Hypothalamus (tissue), 51 donors: ENCODE measurements at places on chromosomes 12 and 14.

- no peak for DNase-seq
Observed at GRCh38 chr14:54918427-54918826, 15.8 kb upstream of the GCH1 start.

DNA sequence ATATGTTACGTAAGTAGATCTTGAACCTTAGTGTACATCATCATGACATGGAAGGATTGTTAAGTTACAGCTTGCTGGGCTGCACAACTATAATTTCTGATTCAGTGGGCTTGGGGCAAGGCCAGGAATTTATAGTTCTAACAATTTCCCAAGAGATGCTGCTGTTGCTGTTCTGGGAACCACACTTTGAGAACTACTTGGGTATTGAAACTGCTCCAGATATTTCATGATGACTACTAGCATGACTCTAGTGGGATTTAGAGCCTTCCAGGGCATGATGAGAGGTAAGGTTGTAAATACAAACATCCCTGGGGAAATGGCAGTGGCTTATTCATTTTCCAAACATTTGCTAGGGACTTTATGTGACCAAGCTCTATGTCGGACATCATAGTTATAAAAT, 904.8 kb upstream of the SEL1L start:
- no peak for DNase-seq

- DNase-seq: no peak
Observed at GRCh38 chr12:122887819-122888212, 8.1 kb downstream of the VPS37B start.

GRCh38 chr12:46100551-46101484, 110.4 kb upstream of the SCAF11 start:
- DNase-seq: no peak
